Stimulated activated CD4-positive, alpha-beta T cell treated with anti-CD3 and anti-CD28 coated beads, Interleukin-2, amount 100 ng/mL, for 4 hours (primary cell): ENCODE measurements at places on chromosomes 5 and 9.

- DNase-seq: no peak
Observed at GRCh38 chr9:71729816-71730526, 38.3 kb downstream of the CEMIP2 start.

GRCh38 chr9:120080849-120081248 lies 499.1 kb downstream of the CDK5RAP2 start:
- no peak for DNase-seq

- DNase-seq: no peak
Observed at GRCh38 chr9:124215368-124215910, 42.3 kb upstream of the NEK6 start.

DNA sequence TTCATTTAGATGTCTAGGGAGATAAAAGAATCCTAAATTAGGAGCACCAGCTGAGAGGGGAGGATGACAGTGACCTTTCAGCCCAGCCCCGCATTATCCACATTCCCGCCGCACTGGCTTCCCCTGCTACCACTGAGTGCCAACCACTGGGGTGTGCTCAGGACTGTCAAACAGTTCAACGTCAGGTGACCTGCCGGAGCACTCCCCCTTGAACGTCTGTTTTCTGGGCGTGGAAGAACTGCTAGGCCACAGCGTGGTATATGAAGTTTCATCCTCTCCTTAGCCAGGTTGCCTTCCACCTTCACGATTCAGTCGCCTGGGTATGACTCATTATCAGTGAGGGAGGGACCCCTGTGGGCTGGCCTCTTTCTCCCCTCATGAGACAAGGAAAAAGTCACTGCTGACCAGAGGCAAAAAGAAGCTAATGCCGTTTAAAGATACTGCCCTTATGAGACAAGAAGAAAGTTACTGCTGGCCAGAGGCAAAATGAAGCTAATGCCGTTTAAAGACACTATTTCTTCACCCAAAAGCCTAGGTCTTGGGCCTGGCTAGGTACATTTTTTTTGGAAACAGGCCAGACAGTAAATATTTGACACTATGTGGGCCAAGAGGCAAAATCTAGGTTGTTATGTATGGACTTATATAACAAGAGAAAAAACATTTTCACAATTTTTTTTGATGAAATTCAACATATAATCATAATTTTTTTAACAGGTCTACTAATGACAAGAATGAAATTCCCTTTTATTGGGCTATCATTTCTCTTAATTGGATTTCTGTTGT lies 4.6 kb downstream of the NMRK1 start:
- DNase-seq: no peak

- no peak for DNase-seq
Observed at GRCh38 chr9:97506306-97506705, 4.8 kb downstream of the TMOD1 start.

GRCh38 chr5:14306329-14306815 lies 163.2 kb downstream of the TRIO start:
- no peak for DNase-seq

DNA sequence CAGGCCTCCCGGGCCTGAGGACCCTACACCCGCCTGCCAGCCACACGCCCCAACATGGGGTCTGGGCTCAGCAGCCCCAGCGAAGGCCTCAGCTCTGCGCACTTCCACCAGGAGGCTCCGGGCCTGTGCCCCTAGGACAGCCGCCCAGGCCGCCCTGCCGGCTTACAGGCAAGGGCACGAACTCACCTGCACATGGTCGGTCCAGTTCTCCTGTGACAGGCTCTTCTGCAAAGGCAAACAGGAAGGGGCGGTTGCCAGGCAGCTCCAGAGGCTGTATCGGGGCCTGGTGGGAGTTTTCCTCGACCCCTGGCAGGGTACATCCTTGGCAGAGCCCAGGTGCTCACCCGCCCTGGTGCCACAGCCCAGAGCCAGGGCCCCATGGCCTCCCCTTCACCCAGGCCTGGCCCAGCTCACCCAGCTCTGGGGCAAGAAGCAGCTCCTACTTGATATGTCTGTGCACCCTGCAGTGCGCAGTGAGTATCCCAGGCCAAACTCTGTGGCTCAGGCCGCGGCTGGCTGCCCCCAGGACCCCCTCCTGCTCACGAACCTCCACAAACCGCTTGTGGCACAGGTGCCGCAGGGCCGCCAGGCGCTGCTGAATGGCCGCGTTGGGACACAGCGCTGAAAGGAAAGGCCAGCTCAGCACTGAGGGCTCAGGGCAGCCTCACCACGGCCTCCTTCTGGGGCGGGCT lies 52.2 kb upstream of the NRARP start:
- no peak for DNase-seq

DNA sequence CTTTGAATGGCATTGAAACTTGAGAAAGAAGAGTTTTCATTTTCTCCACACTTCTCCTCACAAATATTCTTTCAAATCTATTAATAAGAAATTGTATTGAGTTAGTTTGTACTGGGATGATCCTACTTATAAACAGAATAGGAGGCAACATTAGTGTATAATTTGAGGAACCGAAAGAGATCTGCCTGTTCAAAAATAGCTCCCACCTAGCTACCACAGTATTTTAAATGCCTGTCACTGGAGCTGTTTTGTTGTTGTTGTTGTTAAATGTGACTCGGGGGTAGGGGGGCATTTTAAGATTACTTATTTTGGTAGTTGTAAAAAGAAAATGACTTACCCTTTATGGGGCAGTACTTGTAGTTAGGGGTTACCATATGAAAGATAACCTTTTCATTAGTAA lies 20.1 kb upstream of the HAPLN1 start:
- no peak for DNase-seq

DNA sequence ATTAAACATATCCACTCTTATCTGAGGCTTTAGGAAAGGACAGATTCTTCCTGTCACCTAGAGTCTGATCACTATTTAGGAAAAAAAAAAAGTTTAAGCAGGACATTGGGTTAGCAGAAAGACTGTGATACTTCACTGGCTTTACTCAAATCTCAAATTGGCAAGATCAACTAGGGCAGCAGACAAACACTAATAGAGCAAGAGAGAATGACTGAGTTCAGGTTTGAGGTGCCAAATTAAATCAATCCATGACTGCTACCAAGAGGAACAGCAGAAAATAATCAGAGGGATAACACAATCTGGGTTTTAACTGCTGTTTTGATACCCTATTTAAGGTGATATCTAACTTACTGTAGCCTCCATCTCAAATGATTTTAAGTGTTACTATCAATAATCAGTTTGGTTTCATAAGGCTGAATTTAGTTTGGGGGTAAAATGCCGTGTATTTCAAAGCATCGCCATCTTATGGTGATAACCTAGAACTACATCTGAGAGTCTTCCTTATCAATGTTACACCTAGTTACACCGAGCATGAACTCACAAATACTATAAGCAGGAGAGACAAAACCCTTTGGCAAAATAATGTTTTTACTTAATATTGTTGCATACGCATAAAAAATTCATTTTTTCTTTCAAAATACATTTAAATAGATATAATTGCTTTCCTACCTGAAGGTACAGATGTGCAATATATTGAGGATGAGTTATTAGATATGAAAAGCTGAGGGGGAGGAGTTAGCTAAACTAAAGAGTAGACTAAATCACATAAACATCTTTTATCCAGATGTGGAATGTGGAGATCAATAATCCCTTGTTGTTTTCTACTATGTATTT lies 286.4 kb upstream of the CDH12 start:
- DNase-seq: no peak

- no peak for DNase-seq
Observed at GRCh38 chr5:73985145-73985544, 359.1 kb downstream of the ARHGEF28 start.

DNA sequence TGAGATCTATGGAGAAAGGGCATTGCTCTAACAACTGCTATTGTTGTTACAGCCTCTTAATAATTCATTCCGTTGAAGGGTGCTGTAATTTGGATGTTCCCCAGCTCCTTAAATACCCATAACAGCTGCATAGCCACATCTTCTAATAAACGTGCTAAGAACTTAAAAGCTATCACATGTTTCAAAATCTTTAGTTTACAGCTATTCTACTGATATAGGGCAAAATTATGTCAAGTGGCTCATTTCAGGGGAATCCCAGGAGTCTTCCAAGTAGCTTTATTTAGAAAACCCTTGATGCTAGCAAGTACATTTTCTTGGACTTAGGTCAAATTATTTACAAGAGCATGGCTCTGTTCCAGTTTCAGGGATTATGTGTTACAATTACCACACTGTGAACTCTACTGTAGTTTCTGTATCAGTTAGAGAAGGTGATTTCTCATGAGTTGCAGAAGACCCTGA lies 990.4 kb upstream of the ACO1 start:
- no peak for DNase-seq
